8988T (cell line): ENCODE measurements at places on chromosomes 4 and X.

- DNase-seq, result no peak
Observed at GRCh38 chr4:142614621-142615323, 231.3 kb downstream of the INPP4B start.

DNA sequence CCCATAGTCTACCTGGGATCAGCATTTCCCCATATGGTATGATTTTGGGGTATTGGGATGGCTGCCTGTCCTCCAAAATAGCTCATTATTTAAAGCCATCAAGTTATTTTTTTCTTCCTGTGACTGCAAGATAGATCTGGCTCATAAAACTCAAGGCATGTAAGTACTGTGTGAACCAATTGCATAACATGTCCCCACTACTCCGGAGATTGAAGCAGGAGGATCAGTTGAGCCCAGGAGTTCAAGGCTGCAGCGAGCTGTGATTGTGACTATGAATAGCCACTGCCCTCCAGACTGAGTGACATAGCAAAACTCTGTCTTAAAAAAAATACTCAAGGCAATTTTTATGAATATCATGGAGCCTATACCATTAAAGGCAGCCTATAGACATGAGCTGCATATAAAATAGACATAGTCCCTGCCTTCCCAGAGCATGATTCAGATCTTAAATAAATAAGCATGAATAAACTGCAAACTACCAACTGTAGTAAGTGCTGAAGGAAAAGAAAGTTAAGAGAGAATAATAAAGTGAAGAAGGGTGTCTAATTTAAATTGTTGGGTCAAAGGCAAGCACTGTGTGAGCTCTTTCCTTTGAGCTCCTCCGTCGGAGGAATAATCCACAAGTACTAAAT is 16.9 kb upstream of the MMAA start:
- no peak for DNase-seq

DNA sequence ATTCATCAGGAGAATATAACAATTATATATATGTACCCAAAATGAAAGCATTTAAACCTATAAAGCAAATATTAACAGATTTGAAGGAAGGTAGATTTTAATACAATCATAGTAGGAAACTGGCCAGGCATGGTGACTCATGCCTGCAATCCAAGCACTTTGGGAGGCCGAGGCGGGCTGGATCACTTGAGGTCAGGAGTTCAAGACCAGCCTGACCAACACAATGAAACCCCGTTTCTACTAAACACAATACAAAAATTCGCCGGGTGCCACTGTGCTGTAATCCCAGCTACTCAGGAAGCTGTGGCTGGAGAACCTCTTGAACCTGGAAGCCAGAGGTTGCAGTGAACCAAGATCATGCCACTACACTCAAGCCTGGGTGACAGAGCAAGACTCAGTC is 118.3 kb downstream of the KCNIP4 start:
- DNase-seq, result no peak

DNA sequence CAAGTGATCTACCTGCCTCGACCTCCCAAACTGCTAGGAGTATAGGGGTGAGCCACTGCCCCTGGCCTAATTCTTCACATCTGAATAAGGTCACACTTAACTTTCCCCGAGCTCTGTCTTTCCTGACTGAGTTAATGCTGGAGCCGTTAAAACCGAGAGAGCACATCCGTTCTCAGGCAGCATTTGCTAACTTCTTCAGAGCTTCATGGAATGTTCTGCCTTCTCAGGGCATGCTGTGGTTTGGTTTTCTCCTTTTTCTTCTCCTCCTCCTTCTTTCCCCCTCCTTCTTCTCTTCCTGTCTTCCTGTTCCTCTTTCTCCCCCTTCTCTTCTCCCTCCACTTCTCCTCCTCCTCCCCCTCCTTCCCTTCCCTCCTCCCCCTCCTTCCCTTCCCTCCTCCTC is 119.9 kb downstream of the ASMT start:
- DNase-seq, result no peak

- no peak for DNase-seq
Observed at GRCh38 chr4:180560896-180561295, 1682.3 kb upstream of the TENM3 start.

DNA sequence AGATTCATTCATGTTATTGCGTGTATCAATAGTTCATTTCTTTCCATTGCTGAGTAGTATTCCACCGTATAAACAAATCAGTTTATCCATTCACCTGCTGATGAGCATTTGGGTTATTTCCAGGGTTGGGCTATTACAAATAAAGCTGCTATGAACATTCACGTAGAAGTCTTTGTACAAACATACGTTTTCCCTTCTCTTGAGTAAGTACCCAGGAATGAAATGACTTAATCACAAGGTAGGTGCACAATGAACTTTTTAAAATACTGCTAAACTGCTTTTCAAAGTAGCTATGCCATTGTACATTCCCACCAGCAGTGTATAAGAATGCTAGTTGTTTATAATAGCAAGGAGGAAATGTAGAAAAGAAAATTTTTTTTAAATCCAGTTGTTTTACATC is 35.9 kb downstream of the SYTL4 start:
- DNase-seq, result no peak

- DNase-seq, result no peak
Observed at GRCh38 chr4:6502147-6502546, 29.7 kb upstream of the PPP2R2C start.

GRCh38 chr4:38279650-38280322 is 319.6 kb downstream of the PTTG2 start:
- DNase-seq, result no peak

- no peak for DNase-seq
Observed at GRCh38 chr4:126894963-126895362, 737.8 kb upstream of the INTU start.
